ENCODE measurements at places on chromosomes 3 and 15.

DNA sequence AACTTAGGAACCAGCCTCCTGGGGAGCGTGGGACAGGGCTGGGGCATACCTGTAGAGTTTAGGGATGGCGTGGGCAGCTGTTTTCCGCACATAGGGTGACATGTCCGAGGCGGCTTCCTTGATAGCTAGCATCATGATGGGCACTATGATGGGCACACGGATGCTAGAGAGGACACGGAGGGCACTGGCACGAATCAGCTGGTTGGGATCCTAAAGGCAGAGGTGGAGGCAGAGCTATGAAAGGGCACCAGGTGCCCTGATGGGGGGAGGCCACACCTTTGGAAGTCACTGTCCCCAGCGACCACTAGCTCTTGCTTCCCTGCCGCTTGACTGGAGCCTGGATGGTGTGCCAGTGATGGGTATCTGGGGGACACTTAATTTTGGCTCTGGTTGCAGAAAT, 28.3 kb downstream of the AP3B2 start:
- DNase-seq = peak; percentile 45

DNA sequence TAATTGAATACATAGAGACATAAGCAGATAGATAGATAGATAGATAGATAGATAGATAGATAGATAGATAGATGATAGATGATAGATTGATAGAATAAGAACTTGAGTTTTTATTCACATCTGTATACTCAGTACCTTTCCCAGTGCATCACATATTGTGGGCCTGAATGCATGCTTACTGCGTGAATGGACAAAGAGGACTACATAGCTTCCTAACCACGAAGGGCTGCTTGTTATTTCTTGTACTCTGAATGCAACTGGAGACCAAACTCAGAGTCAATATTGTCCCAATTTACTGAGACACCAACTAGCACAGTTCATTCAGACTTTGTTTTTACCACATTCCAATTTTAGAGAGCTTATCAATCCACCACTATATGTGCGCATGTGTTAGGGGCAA, 422.9 kb upstream of the GRM7 start:
- no peak for DNase-seq

- no peak for DNase-seq
These were observed 18.4 kb downstream of the FLNB start for GRCh38 chr3:58026598-58026997.

DNA sequence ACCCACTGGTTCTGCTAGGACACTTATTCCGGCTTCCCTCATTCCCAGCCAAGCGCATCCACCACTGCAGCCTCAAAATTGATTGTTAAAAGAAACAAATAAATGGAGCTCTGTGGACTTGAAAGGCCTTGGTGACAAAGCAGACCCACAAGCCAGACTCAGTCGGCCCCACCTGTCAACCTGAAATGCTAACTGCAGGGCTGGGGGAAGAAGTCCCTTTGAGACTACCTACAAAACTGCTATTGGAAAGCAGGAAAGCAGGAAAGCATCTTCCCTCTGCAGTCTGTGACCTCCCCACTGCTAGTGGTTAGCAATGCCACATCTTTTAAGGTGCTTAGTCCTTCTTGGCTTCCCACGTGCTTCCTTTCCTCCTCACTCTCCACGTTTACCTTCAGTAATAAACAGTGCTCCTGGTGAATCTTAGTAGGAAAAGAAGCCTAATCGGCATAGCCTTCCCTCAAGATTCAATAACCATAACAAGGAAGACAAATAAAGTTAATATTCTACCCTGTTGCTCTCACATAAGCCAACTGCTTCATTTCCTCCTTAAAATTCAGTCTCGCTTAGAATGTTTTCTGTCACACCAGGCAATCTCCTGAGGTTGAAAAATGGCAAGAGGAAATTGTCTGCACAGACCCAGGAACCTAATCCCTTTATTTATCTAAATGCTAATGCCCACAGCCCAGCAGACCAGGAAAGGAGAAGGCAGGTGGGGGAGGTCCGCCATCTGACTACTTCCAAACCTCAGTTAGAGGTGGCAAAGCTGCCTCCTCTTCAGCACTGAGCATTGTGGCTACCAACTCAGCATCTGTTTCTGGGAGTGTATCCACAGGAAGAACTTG, 296.2 kb downstream of the NEK10 start:
- no peak for DNase-seq

- DNase-seq = peak; percentile 68
These were observed 827 bp downstream of the PLCB2 start for GRCh38 chr15:40306908-40307307.

GRCh38 chr3:144687862-144688261, 716.2 kb downstream of the DIPK2A start:
- DNase-seq = no peak
